ENCODE measurements at places on chromosomes 13 and 19.

- DNase-seq, result no peak
Measured at GRCh38 chr19:52231154-52231910, 38.1 kb upstream of the ZNF766 start.

DNA sequence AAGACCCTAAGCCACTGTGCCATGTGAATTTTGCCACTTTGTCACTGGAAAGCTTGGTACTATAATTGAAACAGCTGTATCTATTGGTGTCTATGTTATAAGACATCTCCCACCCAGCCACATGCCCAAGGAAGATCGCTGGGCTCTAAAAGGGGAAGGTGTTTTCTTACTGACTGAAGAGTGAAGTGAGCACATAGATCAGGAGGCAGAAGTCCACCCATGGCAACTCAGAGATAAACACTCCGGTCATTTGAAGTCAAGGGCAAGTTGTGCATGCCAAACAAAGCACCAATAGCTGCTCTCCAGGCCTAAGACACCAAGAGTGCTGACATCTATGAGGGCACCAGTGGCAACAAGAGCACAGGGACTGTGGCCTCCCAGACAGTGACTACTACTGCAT lies 153.8 kb downstream of the KCTD12 start:
- DNase-seq, result no peak

DNA sequence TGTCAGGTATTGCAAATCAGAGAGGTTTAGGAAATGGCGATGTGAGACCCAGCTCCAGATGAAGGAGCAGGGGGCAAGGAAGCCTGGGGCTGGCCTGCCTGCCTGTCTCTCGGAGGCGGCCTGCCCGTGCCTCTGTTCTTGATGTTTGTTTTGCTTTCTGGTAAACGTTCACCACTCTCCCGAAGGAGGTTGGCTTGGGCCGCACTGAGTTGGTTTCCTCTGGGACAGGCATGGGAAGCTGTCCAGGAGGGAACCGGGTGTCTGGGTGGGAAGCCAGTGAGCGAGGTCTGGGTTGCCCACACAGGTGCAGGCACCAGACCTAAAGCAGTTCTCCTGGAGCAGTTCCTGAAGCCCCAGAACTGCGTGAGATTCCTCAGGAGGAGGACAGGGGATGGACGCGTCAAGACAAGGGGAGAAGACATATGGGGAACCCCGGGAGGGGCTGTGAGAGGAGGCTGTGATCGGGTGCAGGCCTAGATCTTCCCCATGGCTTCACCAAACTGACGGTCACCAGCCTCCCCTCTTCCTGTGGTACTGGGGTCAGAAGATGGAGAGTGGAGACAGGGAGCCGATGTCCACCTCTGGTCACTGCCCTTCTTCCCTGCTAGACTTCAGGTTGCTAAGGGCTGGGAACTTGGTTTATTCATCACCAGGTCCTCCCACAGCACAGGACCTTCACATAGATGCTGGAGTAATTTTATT lies 15.2 kb downstream of the COL4A2 start:
- no peak for DNase-seq

DNA sequence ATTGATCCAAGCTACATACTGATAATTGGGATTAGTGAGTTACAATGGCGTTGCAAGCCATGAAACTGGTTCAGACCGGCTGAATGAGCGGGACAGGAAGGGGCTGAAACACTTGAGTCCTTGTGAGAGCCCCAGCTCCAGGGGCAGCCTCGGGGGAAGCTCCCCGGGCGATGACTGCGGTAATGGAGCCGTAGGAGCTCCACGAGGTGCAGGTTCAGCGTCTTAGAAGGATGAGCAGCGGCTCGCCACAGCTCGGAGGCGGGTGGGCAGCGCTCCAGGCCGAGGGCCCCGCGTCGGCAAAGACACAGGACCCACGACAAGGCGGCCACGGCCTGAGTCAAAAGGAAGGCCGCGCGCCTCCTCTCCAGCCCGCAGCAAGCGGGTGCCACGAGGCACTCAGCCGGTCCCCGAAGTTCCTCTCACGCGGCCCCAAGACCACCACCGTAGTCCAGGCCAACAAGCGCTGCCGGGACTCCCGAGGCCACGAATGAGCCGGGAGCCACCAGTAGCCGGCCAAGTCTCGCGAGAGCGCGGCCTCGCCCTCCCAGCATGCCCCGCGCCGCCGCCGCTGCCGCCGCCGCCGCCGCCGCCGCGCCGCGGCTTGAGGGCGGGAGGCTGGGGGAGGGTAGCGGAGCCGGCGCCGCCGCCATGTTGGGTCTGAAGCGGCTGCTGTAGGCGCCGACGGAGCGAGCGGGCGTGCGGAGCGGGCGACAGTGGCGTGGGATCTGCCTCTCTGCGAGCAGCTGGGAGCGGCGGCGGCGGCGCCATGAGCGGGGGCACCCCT lies at the start of gene LSM14A:
Gene LSM14A (plus strand): TSS at position 628 of the 784 bp plus-strand sequence. CDS start 139 bp downstream, at position 767.
- peak; percentile 95 for DNase-seq

GRCh38 chr13:98878486-98879126 lies 99.3 kb downstream of the DOCK9 start:
- no peak for DNase-seq

GRCh38 chr19:52398081-52398441 lies 412 bp downstream of the ZNF528 start:
- DNase-seq, result peak; percentile 28

DNA sequence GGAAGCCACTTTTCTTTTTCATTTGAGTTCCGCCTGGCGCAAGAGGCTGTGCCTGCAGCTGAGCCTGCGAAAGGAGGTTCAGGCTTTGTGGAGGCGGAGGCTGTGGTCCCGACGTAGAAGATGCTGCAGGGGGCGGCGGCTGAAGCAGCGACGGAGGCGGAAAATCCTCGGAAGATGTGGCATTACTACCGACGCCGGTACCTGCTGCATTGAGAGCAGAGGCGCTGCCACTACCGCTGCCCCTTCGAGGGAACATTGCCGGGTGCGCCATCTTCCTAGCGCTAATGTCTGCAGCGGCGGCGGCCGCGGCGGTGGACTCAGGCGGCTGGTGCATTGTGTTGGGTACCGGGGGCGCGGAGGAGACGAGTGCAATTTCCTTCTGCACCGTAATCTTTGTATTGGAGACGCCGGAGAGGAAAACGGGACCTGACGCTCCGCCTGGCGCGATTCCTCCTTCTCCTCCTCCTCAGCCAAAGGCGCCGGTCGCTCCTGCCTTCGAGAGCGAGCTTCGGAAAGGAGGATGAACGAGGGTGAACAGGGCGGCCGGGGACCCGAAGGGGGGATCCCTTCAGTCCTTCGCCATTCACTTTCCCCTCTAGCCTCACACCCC lies at the start of gene TSC22D1:
Gene TSC22D1 (minus strand): TSS at position 590 of the 610 bp plus-strand sequence. CDS start 256 bp downstream, at position 334.
- DNase-seq, result peak; percentile 77

DNA sequence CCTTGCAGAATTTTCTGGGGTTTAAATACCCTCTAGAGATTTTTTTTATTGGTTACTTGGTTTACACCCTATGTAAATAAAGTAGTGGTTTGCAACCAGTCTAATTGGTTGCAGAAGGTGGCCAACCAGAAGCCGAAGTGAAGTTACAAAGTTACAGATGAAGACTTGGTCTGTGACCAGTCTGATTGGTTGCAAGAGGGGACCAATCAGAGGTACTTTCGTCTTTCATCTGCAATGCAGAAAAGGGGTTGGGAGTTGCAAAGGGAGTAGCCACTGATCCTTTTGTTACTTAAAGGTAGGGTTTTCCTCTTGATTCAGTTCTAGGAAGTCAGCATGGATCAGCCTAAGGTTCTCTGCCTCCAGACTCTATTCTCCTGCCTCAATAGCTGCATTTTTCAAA lies 48.8 kb upstream of the CHST8 start:
- no peak for DNase-seq

- DNase-seq, result no peak
Measured at GRCh38 chr13:35684432-35684831, 207.9 kb upstream of the MAB21L1 start.

DNA sequence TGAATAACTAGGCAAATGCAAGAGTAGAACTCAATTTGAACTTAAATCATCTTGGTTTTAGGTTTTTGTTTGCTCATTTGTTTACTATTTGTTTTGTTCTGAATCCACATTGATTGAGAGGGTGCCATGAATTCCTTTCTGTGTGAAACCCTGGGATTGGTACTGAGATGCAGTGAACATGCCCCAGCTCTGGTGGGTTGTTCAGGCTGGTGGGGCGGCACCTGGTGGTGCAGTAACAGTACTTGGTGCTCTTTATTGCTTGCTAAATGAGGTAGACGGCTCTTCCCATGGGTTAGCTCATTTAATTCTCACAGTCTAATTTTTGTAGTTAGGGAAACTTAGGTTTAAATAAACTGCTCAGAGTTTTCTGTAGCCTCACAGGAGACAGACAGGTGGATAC lies 48.4 kb downstream of the WASF3 start:
- peak; percentile 6 for DNase-seq

DNA sequence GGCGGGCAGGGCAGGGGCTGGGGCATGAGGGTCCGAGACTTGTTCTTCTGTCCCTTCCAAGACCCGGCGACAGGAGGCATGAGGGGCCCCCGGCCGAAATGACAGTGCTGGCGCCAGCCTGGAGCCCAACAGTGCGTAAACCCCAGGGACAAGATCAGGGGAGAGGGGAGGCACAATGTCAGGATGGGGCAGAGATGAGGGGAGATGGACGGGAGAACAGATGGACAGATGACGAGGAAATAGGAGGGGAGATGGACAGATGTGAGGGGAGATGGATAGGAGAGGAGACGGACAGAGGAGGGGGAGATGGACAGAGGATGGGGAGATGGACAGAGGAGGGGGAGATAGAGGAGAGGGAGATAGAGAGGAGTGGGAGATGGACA lies 518 bp downstream of the FLT3LG start:
- DNase-seq, result no peak

DNA sequence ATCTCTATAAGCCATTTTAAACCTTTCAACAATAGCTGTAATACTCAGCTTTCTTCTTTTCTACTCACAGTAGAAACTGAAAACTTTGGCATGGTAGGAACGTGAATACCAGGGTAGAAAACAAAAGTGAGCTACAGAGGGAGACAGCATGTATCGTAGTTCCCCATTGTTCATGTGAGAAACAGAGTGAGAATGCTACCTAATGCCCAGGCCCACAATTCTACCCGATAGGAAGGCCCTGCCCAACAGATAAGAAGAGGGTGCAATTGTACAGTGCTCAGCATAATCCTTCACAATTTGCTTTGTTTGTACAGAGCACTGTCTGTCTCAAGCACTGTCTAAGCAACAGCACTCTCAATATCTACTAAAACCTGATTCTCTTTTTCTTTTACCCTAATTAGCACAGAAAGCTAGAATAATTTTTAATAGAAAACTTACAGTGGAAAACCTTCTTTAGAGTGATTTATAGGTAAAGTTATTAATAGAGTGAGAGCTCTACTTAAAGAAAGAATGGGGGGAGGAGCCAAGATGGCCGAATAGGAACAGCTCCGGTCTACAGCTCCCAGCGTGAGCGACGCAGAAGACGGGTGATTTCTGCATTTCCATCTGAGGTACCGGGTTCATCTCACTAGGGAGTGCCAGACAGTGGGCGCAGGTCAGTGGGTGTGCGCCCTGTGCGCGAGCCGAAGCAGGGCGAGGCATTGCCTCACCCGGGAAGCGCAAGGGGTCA lies 322.3 kb downstream of the EFNB2 start:
- no peak for DNase-seq

DNA sequence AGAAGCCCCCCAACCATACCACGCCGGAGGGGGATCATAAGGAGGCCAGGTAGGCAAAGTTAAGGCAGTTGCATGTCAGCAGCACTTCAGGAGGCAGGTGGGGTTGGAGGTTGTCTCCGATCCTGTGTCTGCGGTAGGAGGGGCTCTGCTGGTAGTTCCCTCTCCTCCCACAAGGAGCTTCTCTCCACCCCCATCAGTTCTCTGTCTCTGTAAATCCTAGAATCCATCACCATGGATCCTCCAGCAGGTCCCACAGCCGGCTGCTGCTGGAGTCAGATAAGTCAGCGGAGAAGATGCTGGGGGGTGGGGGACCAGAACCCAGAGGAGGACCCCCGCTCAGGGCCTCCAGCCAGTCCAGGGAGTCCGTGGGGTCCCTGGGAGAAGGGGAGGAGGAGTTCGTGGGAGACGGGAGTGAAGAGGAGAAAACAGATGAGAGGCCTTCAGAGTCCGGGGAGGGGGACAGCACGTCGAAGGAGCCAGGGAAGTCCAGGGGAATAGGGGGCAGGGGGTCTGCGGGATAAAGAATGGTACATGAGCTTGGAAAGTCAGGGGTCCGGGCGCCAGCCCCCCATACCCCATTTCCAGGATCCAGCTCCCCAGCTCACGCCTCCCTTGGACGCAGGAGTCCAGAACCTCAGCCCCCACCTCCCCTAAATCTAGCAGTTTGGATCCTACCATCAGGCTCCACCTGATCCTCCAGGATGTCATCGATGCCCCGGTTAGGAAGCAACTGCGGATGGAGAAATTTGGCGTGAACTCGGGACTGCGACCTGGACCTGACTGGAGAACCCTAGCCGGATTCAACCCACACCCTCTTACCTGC lies 6.3 kb downstream of the MAMSTR start:
- peak; percentile 34 for DNase-seq

- DNase-seq, result peak; percentile 89
Measured at GRCh38 chr19:51904331-51905165, at the start of gene ZNF649. TSS of gene ZNF649 (minus strand) at chr19:51905017. CDS start at chr19:51900107, 4,910 bp downstream.

DNA sequence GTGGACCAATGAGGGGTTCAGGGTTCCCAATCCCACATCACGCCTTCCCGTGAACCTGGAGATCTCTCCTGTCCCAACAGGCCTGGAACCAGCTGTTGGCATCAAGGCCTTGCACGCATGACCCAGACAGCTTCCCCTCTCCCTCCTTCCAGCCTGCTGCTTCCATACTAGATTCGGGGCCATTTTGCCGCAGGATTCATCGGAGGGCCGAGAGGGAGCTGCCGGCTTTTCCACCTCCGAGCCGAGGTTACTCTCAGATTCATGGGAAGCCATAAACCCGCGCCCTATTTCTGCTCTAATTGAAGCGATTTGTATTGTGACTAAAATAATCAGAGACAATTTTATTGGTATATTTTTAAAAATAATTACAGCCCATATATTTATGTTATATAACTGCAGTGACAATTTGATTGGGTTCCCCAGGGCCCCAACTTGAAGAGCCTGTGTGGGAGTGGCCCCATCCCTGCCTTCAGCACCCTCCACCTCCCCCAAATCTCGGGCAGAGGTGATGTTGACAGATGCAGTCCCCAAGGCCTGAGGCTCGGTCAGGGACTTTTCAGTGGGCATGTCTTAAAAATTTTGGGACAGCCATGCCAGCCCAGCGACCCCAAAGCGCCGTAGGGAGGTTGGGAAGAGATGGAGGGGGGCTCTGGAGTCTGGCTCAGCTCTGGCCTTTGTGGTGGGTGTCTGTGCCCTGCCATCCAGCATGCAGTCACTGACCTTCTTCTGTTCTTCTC lies 30.8 kb upstream of the PEPD start:
- no peak for DNase-seq

- peak; percentile 79 for DNase-seq
Measured at GRCh38 chr19:45591004-45591637, 6.5 kb upstream of the OPA3 start.

Data from activated CD4-positive, alpha-beta T cell treated with anti-CD3 and anti-CD28 coated beads for 36 hours (primary cell).